ENCODE measurements at places on chromosomes 4 and X.

GRCh38 chr4:71006203-71006907, 12.9 kb downstream of the DCK start:
- no peak for DNase-seq

DNA sequence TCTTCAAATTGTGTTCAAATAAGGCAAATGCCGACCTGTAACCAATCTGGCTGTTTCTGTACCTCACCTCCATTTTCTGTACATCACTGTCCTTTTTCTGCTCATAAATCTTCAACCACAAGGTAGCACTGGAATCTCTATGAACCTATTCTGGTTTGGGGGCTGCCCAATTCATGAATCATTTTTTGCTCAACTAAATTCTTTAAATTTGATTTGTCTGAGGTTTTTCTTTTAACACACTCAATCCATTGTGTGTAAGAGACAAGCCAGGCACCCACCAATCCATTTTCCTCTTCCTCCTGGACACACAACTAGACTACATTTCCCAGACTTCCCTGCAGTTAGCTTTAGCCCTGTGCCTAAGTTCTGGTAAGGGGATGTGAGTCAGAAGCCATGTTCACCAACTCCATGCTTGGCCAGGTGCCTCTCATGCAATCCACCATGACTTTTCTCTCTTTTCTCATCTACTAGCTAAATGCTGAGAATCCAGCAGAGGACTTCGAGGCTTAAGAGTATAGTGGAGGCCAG, 193.2 kb upstream of the KLF3 start:
- no peak for DNase-seq

GRCh38 chr4:3858046-3858730, 92.0 kb downstream of the ADRA2C start:
- DNase-seq: no peak

- DNase-seq: peak; percentile 29
Observed at GRCh38 chr4:129641179-129641578, 545.2 kb downstream of the C4orf33 start.

DNA sequence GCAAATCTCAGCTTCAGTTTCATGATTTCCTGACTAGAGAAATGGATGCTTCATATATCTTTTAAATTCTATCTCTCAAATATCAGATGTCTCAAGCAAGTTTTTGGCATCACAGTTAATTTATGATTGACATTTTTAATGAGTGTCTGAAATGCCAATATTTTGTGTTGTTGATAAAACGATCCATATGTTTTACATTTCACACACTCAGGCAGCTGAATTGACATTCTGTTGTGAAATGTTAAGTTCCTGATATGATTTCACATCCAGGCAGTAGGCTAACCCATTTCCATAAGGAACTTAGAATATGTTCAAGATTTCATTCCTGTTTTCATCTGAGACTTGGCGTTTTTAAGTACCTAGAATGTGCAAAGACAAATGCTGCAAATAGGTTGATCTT, 650.6 kb downstream of the PCDH18 start:
- no peak for DNase-seq

DNA sequence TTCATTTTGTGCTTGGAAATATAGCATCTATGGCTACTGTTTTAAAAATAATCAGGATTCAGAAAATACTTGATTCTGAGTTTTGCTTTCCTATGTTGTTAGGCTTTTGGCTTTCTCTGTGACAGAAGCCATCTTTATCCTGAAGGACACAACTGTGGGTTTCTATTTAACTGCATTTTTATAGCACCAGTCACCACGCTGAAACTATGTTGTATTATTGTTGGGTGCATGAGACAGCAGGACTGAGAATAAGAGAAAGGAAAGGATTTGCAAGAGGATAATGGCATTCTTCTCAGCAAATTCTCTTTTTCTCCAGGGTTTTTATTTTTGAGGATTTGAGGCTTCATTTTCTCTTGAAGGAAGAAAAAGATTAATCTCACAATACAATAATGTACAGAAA, 10.1 kb upstream of the NEUROG2 start:
- DNase-seq: no peak

GRCh38 chr4:145520172-145520571, 38.5 kb downstream of the SMAD1 start:
- no peak for DNase-seq
